ENCODE measurements at places on chromosomes 2 and 18.

- DNase-seq = no peak
Observed at GRCh38 chr2:55063713-55064323, 13.6 kb upstream of the RTN4 start.

DNA sequence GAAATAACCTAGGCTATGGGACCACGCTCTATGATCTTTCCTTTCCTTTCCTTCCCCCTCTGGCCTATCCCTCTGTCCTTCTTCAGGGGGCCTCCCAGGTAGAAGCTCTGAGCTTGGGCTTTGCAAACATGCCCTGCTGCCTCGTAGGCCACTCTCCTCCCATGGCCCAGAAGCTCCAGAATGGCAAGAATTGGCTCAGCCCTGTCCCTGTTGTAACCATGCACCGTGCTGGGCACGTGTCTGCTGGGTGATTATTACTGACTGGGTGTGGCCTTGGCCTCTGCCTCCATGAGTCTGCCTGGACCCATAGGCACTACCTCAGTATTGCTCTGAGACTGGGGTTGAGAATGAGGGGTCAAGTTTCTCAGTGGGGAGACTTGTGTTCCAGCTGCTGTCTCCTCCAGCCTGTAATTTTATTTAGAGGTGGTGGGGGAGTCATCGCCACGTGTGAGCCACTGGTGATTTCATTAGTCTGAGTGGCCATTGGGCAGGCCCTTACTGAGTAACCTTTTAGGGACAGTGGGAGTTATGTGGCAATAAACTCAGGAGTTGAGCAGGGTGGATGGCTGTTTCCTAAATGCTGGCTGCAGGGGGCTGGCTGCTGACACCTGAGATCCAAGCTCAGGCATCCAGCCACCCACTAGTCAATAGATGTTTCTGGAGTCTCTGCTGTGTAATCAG, 157.9 kb downstream of the CLIP4 start:
- DNase-seq = no peak

GRCh38 chr2:75375646-75376582, 176.6 kb upstream of the TACR1 start:
- DNase-seq = no peak

DNA sequence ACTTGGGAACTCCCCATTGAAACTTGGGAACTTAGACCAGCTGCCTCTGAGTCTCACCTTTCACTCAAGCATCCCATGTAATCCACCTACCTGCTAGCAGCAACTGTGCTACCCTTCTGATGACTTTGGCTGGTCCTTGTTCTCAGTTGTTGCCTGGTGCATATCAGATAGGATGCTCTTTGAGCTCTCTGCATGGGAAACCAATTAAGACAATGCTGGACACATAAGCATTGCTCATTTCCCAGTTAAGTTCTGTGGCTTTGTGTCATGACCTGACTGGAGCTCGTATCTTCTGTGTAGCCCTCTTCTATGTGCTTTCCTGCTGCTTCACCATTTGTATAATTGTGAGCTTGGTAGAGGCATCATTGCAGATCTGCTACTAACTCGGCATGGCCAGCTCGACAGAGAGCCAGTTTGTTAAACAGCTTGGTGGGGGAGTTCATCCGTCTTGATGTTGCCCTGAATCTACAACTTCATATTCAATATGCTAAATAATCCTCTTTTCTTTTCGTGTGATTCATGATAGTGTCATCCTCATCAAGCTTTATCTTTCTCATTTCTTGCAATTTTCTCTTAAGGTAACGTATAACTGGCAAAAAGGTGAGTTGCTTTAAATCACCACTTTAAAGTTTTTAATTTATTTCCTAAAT, 447.5 kb upstream of the SLC14A2 start:
- no peak for DNase-seq

- no peak for DNase-seq
Observed at GRCh38 chr2:162067596-162067995, 6.4 kb downstream of the DPP4 start.

GRCh38 chr2:161112908-161113307, 47.3 kb upstream of the TANK start:
- DNase-seq = no peak

- no peak for DNase-seq
Observed at GRCh38 chr2:125652280-125652679, 1003.7 kb upstream of the GYPC start.

GRCh38 chr2:69013142-69013839, at the start of gene ANTXR1:
Gene ANTXR1, plus strand, starts transcription at chr2:69013179. Its CDS starts 321 bp downstream, at chr2:69013500.
- peak; percentile 34 for DNase-seq

DNA sequence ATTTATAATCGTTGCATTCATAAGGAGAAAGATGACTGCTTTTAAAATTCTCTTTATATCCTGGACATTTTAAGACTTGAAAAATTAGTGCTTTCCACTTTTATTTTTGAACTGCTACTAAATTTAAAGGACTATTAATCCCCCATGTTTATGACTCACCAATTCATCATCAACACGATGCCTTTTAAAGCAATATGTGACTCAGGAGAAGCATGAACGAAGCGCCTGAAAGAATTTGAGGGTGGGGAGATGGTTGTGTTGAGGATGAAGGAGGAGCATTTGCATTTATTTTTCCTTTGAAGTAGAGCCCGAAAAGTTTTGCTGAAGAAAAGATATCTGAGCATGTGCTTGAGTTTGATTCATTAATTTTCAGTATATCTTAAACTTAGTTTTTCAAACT, 192.2 kb upstream of the LRRTM1 start:
- DNase-seq = no peak

DNA sequence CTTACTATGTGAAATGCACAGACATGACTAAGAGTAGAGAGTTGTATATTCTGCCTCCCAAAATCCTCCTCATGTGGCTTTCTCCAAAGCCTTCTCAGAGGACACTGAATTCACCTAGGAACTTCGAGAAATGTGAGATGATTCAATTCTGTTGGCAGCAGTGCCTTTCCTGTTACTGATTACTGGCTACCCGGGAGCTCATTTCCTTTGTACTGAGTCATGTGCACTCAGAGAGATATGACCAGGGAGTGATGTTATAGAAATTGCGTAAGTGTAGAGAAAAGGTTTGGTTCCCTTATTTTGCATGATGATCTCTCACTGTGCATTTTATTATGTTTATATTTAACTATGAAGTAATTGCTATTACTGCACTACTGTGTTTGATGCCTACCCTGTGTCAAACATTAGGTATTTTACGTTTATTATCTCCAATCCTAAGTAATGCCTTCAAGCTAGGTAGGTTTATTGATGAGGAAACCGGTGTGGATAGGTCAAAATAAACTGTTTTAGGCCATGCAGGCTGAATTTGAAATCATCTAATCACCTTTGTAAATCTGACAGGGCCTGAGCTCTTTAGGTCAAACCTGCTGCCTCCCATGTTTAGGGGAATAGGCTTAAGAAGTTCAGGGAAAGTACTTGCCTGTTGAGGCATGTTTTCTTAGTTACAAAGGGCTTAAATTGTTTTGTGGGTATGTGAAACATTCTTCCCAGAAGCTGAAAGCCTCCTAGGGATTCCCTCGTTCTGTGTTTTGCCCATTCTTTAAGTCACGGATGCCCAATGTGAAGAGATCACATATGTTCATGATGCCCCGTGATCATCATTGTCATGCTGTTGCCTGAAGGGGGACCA, 86.8 kb downstream of the FMNL2 start:
- no peak for DNase-seq

DNA sequence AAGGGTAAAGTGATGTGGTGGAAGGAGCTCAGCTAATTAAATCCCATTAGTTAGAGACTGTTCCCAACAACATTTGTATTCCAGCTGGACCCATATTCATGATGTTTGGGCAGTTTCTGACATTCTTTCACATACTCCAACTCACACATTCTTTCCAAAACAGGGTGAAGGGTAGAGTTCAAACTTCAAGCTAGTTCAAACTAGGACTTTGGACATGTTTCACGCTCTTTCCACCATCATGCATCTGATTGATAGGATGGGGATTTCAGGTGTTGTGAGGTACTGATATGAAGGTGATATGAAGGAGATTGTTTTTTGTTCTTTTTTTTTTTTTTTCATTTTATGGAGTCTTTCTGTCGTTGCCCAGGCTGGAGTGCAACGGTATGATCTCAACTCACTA, 197.1 kb upstream of the LHCGR start:
- no peak for DNase-seq

GRCh38 chr2:11977766-11978524, 231.5 kb downstream of the LPIN1 start:
- DNase-seq = no peak

DNA sequence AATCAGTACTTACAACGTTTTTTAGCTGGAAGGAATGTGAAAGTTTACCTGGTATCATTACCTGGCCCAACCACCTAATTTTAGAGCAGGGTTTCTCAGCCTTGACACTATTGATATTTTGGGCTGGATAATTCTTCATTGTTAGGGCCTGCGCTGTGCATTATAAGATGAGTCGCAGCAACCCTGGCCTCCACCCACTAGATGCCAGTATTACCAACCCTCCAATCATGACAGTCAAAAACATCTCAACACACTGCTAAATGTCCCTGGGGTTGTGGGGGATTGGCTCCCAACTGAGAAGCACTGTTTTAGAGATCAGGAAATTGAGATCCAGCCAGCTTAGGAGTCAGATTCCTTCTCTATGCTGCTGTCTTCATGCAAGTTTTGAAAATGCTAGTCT, 265.3 kb upstream of the TCF4 start:
- no peak for DNase-seq
